ENCODE measurements at places on chromosomes 4 and X.

DNA sequence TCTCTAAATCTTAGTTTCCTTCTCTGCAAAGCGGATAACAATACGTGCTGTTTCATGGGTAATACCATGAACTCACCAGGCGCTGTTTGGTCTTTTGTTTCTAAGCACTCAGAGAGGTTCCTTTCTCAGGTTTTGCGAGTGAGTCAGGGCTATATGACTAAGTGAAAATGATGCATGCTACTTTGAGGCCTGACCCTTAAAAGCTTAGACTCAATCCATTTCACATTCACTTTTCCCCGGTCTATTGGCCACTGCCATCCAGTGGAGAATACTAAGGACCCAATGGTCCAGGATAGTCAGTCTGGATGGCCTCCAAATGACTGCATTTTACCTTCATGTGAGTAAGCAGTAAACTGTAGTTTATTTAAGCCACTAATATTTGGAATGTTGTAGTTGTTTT, 400.8 kb upstream of the SLIT2 start:
- DNase-seq = no peak

GRCh38 chr4:24380957-24381665, 203.2 kb downstream of the DHX15 start:
- no peak for DNase-seq

DNA sequence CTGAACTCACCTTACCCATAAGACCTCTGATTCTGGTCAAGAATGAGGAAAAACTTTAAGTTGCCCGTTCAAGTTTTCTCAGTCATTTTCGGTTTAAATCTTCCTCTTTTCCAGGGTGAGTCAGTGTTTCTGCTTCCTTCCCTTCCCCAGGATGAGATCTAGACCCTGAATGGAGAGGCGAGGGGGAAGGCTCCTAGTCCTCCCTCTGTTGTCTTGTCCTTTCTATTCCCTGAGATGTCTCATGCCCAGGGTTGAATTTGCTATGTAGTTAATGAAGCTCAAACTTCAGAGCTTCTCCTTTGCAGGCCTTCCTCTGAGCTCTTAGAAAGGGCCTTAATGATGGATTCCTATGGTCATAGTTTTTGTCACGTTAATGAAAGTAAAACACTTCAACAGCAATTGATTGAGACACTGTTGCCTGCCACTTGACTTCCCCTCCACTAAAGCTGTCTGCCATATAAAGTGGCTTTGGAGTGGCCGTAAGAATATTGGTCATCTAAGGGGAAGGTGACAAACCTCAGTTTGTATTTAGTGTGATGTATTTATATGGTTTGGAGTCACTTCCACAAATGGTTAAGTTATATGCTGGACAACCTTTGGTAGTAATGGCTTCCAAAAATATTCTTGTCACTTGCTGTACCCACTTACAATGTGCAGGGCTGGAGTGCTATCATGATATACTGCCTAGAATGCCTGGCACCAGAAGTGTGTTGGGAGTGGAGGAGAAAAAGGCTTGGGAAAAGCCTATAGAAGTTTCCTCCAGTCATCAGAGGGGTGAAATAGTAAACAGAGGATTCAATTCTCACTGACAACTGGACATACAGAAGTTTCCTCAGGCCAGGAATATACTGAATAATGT, 24.3 kb upstream of the GPRIN3 start:
- no peak for DNase-seq

GRCh38 chr4:17577665-17578481, 875 bp downstream of the LAP3 start:
- DNase-seq = no peak

GRCh38 chrX:41352329-41352838, 18.4 kb downstream of the DDX3X start:
- DNase-seq = no peak

- DNase-seq = no peak
Observed at GRCh38 chr4:98446499-98447375, 185.6 kb downstream of the RAP1GDS1 start.

- DNase-seq = peak; percentile 95
Observed at GRCh38 chr4:108141213-108141950, 27.4 kb downstream of the LEF1 start.

- no peak for DNase-seq
Observed at GRCh38 chr4:26780539-26780938, 80.1 kb upstream of the STIM2 start.

GRCh38 chr4:101790521-101791181, at the start of gene BANK1:
TSS of gene BANK1 (plus strand) at chr4:101790730. CDS start at chr4:101790881, 151 bp downstream.
- DNase-seq = no peak

DNA sequence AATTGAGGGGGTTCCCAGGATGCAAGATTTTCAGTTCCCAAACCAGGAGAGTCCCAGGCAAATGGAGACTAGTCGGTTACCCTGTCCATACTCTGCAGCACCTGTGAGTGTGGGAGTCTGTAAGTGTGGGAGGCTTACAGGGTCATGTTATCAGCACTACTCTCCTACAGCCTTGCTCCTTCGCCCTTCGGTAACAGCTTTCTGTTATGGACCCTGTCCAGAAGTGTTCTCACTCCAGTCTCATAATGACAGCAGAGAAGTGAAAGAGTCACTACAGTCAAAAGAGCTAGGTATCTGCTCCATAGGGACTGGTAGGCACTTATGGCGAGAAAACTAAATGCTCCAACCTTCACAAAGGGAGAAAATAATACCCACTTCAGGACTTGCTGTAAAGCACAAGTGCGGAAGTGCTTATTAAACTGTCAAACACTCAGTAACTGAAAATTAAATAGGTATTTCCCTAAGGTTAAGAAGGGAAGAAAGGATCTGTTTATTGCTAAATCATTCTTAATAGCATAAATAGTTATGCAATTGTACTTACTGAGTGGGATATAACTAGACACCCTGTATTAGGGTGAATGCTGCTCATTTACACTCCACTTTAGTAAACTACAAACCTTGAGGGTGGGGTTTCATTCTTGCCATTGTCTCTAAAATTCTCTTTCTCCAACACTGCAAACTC, 2.7 kb upstream of the ADH7 start:
- DNase-seq = peak; percentile 39

- no peak for DNase-seq
Observed at GRCh38 chrX:108199691-108200090, 108.1 kb downstream of the ATG4A start.

GRCh38 chrX:115564243-115564642, 3.3 kb downstream of the PLS3 start:
- no peak for DNase-seq

DNA sequence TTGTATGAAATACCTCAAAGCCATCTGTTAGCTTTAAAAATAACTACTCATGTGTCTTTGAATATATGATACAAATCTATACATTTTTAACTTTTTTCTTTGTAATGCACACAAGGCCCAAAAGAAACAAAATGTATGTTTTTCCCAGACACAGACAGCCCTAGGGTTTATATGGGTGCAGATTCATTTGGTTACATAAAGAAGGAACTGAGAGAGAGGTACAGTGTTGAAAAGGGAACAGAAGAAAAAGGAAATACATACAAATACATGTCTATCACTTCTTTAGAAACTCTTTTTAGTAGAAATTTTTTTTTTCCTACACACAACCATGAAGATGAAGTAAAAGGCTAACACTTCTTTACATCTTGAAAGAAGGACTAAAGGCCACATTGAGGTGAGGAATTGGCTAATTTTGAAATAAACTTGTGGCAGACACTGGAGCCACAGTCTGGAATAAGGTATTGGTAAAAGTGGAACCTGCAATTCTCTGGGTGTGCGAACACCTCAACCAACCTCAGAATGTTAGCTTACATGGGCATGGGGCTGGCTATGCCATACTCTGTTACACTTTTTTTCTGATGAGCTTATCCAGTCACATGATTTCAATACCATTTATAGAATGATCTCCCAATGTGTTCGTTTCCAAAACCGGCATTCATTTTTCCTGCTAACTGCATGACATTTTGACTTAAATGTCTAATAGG, 67.9 kb downstream of the FAM47C start:
- DNase-seq = no peak

GRCh38 chr4:3707423-3708102, 58.6 kb upstream of the ADRA2C start:
- DNase-seq = no peak

- no peak for DNase-seq
Observed at GRCh38 chrX:44144177-44144945, 171.2 kb upstream of the NDP start.

- no peak for DNase-seq
Observed at GRCh38 chr4:145786261-145786660, 106.3 kb downstream of the C4orf51 start.

DNA sequence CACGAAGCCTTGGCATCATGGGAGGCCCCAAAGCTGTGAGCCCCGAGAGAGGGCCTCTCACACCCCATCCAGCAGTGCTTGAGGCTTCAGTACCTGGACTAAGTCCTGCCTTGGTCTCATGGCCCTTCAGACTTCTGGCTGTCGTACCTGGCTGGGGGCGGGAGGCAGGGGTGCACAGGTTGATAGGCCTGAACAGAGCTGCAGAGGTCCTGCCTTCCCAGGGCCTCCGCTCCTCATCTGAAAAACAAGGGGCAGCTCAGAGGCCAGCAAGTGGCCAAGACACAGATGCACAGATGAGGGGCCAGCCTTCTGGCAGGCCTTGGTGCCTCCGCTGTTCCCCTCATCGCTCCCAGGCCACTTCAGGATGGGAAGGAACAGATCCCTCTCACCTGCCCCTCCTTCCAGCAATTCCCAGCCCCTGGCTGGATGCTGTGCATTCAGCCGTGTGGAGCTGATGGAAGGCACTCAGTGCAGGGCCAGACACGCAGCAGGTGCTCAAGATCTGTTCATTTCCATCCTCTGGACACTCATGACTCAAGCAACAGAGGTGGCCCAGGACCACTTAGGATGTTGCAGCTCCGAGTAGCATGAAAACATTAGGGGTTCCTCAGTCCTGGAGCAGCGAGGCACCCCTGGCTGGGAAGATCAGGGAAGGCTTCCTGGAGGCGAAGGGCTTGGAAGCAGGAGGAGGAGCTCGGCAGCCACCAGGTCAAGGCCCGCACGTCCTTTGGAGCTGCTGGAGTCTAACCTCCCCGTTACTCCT, 1.4 kb downstream of the ZNF185 start:
- no peak for DNase-seq

GRCh38 chrX:131762802-131763234, 218.9 kb downstream of the OR13H1 start:
- peak; percentile 73 for DNase-seq

DNA sequence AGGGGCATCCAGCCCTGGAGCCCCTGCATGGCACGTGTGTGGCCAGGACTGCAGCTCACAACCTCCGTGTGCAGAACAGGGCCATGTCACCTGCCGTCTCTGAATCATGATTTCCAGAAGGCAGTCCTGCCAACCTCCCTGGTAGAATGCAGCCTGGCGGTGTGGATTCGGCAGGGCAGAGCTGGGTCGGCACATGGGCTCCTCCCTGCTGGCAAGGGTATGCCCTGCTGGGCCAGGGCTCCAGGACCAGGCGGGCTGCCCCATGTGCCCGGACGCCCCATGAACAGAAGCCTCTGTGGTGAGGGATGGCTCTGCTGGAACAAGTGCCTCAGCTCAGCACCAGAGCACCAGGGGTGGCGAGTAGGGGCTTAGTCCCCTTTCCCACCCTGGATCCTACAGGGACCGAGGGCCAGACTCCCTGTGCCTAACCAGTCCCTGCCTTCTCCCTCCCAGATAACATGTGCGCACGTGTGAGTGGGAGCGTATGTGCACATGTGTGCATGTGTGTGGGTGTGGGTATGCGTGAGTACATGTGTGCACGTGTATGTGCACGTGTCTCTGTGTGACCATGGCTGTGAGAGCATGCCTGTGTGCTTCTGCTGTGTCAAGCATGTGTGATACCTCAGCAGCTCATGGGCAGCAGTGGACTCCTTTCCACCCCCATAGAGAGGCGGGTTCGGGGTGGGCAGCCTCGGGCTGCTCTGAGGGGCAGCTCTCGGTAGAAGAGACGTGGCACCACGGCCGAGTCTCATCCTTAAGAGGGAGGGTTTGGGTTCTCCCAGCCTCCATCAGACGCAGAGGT, 10.3 kb upstream of the MXD4 start:
- DNase-seq = no peak

DNA sequence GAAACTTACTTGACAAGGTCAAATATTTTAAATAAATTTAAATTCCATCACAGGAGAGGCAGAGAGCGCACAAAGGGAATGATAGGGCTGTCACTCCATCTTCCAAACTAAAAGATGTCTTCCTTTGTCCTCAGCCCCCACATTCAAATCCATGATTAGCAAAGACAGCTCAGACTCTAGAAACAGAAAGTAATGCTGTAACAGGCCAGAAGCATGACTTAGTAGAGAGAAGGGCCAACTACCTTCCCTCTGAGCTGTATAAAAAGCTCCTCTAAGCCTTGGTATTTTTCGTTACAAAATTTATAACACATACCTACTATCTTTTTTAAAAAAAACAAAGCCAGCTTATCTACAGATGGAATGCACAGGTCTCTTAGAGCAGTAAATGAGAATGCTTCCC, 207.4 kb downstream of the MAPK10 start:
- no peak for DNase-seq

GRCh38 chrX:72176981-72177380, 4.6 kb upstream of the PIN4 start:
- DNase-seq = no peak

- no peak for DNase-seq
Observed at GRCh38 chr4:44580231-44580630, 71.2 kb downstream of the YIPF7 start.

Measured in NCI-H1417 treated with DMSO at 0.1 percent for 48 hours (cell line).